ENCODE measurements at places on chromosomes 4 and X.
A peak's percentile ranks its signal among the peaks of the same experiment; 100 is the strongest.

DNA sequence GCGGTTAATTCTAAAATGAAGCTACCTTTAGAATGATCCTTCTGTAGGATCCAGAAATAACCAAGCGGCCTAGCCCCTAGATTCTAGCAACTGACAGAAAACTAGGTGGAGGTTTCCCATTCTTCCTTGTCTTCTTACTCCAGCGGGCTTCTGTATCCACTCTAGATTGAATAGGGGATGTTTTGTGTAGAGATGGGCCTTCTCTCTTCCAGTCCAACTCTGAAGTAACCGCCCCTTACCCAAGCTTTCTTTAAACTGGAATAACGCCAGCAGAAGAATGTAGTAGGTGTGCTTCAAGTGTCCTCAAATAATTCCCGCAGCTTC lies 386 bp upstream of the TMEM184C start:
- DNase-seq = no peak

GRCh38 chrX:2969021-2969420 lies 37.3 kb upstream of the ARSH start:
- no peak for DNase-seq

- no peak for DNase-seq
Observed at GRCh38 chr4:89136525-89136924, 25.2 kb downstream of the TIGD2 start.

DNA sequence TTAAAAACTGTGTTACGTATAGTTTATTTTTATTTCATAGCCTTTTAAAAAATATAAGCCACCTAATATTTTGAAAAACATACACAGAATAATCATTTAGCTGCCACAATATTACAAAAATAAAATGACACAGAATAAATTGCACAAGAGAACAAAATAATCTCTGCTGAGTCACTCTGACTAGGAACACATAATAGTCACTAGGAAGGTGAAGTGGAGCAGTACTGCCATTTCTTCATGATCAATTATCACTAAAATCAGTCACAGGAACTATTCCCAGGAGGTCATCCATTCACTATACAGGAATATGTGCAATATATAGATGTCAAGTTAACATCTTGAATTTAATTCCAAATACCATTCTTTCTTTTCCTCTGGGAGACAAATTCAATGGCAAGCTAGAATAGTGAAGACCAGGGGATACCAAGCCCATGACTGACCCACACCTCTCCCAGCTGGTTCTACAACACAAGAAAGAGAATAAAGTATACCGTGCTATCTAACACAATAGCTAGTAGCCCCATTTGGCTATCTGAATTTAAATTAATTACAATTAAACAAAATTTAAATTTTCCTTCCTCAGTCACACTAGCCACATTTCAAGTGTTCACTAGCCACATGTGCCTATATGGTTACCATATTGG lies 5.9 kb downstream of the SMIM43 start:
- no peak for DNase-seq

- no peak for DNase-seq
Observed at GRCh38 chrX:14676431-14676830, 147.1 kb downstream of the GLRA2 start.

- DNase-seq = no peak
Observed at GRCh38 chr4:89173336-89174090, 62.2 kb downstream of the TIGD2 start.

DNA sequence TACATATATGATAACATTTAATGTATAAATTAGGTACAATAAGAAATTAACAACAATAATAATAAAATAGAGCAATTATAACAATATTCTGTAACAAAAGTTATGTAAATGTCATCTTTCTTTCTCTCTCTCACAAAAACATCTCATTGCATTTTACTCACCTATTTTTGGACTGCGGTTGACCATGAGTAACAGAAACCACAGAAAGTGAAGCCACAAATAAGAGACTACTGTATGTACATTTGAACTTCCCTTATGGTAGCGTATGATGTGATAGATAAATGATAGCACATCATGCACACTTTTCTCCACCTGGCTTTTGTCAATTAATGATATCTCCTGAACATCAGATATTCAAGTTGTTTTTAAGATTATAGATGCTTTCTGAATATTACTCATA lies 80.5 kb downstream of the HNRNPD start:
- no peak for DNase-seq

- DNase-seq = no peak
Observed at GRCh38 chr4:114386637-114387233, 211.9 kb upstream of the UGT8 start.

- DNase-seq = no peak
Observed at GRCh38 chr4:158213466-158213865, 3.2 kb downstream of the TMEM144 start.

GRCh38 chr4:159145318-159145991 lies 42.6 kb downstream of the RAPGEF2 start:
- DNase-seq = no peak

- DNase-seq = no peak
Observed at GRCh38 chr4:108210989-108211835, 42.5 kb upstream of the LEF1 start.

DNA sequence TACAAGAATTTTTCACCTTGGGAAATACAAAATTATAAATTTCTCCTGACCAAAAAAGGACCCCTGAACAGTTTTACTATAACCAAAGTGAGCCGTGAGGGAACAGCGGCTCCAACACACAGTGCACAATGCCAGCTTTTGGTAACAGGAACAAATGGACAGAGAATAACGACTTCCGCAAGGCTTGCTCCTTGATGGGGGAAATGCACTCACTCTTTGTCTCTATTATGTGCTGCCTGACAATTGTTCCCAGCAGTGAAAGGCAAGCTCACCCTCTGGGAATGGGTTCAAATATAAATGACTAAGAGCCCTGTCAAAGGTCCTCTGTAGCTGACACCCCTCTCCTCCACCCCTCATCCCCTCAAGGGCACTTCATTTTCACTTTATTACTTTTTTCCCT lies 325.8 kb upstream of the GALNT7 start:
- DNase-seq = no peak

GRCh38 chr4:182228991-182229577 lies 14.1 kb upstream of the TENM3 start:
- no peak for DNase-seq

- no peak for DNase-seq
Observed at GRCh38 chrX:11577603-11578002, 88.1 kb downstream of the ARHGAP6 start.

DNA sequence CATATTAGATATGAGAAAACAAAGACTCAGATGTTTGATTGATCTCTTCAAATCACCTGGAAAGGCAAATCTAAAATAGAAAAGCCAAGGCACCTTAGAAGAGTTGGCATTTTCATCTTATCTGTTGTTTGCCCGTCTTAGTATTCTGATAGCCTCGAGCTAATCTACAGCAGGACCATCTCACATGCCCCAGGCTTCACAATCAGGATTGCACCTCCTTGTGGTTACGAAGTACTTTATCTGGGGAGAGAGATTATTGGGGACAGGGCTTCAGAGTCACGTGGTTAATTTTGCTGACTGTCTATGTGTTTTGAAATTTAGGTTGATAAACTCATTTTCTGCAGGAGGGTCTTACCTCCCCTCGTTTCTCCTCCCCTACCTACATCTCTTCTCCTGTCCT lies 313.1 kb upstream of the ANXA10 start:
- no peak for DNase-seq

DNA sequence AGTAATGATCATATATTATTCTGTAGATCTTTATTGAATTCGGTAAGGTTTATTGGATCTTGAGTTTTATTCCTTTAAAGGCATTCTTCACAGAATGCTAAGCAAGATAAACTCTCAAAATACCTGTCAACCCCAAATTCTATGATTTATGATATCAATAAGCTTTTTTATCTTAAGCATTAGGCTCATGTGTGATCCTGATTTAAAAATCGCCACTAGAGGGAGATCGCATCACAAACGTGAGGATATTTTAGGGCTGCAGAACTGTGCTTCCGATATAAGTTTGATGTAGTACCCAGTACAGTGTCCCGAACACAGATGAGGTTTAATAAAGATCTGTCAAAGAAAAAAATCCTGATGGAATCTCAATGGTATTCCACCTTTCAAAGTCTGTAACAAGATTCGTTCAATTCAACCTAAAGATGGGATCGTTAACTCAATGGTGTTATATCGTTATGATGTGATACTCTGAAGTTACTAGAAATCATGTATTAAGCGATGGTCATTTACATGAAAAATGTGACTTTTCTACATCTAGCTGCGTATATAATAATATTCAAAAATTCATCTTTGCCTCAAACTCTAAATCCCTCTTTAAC lies 169.0 kb downstream of the CORIN start:
- peak; percentile 34 for DNase-seq

DNA sequence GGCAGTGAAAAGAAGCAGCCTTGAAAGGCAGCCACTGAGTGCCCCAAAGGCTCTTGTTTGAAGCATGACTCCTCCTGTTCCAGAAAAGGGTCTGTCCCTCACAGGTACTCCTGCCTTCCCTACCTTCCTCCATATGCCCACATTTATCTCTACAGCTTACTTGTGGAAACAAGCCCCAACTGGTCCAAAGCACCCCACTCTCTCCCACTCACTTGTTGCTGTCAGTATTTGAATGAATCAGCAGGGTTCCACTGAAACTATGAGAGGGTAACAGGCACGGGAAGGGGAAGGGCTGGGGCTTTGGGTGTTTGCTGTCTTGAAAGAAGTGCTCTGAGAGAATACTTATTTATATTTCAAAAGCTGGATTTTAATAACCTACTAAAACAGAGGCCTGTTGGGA lies 34.9 kb downstream of the GPR143 start:
- no peak for DNase-seq

DNA sequence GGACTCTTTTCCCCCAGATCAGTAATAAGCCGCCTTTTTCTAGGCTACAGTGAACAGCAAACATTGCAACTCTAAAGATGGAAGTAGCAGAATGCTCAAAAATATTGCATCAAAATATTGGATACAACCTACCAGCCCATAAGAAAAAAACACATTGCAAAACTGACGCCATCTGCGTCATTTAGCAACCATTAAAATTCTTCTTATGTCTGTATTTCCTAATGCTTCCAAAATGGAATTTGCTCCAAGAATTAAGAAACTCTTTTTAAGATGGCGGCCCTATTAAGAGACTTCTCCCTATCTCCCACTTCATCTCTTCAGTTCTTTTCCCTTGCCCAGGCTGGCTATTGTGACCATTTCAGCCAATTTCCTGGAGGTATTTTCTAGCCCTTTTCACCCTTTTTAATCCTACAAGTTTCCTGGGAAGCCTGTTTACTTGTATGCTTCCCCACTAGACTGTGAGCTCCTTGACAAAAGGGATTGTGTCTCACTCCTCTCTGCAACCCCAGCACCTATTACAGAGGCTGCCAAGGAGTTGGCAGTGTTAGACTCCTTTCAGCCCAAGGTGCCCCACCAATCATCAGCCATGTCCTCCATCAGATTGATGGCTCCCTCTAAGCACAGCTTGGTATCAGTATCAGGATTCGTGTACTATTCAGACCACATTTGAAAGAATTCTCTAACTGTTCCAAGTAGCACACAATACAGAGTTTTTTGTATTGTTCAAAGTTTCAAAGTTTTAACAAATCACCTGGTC lies 4.4 kb downstream of the GPC3 start:
- DNase-seq = no peak

GRCh38 chr4:16048619-16049419 lies 35.0 kb downstream of the PROM1 start:
- no peak for DNase-seq

GRCh38 chr4:98394134-98394533 lies 132.9 kb downstream of the RAP1GDS1 start:
- DNase-seq = no peak

- no peak for DNase-seq
Observed at GRCh38 chr4:114211556-114211955, 232.1 kb upstream of the ARSJ start.

- no peak for DNase-seq
Observed at GRCh38 chrX:41604766-41605543, 83.8 kb upstream of the GPR34 start.

DNA sequence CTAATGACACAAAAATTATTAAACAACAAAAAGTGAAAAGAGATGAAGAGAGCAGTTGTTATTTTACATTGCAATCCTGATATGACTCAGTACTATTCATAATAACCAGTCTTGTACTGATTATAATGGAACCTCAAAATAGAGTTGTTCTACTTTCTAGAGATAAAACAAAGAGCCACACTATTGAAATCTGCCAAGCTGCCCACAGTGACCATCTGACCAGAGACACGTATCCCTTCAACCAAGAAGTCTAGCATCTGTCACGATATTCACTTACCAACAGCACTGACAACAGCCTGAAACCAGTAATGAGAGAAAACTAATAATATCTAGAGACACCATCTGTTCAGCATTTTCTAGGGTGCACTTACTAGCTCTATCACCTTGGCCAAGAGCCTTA lies 466.7 kb downstream of the NKX6-1 start:
- DNase-seq = no peak

- no peak for DNase-seq
Observed at GRCh38 chrX:101287402-101287801, 3.7 kb downstream of the TAF7L start.

DNA sequence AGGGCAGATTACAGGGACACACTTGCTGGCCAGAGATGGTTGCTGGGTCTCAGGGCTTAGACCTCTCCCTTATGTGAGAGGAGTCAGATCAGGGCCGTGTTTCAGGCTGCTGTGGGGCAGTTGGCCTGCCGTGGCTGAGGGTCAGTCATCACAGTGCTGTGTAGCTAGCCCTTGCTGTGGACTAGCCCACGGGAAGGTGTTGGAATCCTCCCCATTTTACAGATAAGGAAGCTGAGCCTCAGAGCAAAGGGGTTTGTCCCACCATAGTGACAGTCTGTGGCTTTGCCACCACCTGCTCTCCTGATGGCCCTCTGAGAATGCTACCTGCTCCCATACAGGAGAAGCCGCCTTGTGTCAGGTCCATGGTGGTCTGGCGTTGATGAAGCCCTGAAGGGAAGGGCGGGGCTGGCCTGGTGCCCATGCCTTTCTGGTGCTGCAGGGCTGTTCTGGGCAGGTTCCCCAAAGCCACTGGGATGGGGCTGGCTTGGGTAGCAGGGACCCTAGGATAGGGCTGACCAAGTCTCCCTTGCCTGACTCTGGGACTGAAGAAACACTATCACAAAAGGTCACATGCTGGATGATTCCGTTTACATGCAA lies 2.4 kb upstream of the FAM53A start:
- DNase-seq = no peak

DNA sequence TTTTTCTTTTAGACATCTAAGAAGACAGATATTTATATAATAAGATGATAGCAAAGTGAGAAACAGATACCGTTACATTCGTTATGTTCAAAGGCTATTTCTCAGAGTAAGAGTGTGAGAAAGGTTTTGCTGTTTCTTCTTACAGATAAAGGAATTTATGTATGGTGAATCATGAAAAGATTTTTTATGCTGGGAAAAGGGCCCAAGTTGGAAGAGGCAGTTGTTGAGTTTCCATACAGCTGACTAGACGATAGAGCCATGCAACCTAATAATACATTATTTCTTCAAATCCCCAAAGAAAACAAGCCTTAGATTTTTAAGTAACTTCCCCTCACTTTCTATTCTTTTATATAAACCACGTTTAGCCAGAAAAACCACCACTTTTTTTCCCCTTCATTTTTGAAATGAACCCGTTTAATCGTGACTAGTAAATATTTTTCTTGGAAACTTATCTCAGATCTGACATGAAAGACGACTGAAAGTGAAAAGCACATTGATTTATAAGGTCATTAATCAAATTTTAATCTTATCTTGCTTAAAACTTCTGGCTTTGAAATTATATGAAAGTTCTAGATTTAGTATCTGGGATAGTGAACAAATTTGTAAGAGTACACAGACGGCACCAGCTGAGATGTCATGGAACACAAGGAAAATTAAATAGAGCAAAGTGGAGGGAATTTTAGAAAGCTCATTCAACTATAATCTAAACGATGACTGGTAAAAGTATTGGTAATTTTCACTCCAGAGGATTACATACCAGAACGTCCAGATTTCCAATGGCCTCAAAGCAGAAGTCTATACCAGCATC lies 10.9 kb downstream of the ADH6 start:
- DNase-seq = peak; percentile 12

GRCh38 chr4:187103351-187103750 lies 379.7 kb upstream of the FAT1 start:
- DNase-seq = no peak
